Stimulated activated CD8-positive, alpha-beta memory T cell treated with anti-CD3 and anti-CD28 coated beads, Interleukin-7, amount 100 ng/mL, for 24 hours (primary cell): ENCODE measurements at places on chromosomes 11 and 22.

- DNase-seq = no peak
Observed at GRCh38 chr11:129375751-129376657, at the start of gene BARX2. Gene BARX2, plus strand, starts transcription at chr11:129375848. Its CDS starts 188 bp downstream, at chr11:129376036.

DNA sequence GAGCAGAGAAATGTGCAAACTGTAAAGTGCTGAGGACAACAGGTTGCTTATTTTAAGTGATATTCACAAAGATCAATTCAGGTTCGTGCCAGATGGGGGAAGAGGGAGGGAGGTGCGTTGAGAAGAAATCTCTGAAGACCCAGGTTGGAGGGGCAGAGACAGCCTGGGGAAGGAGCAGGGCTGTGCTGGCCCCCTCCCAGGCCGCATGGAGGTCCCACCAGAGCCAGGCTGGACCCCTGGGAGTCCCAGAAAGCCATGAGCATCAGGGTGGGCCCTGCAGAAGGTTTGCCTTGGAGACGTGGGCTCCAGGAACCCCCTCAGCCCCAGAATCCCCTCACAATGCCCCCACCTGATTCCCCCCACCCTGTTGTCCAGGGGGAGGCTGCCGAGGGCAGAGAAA, 47.4 kb downstream of the IGLL1 start:
- DNase-seq = no peak

DNA sequence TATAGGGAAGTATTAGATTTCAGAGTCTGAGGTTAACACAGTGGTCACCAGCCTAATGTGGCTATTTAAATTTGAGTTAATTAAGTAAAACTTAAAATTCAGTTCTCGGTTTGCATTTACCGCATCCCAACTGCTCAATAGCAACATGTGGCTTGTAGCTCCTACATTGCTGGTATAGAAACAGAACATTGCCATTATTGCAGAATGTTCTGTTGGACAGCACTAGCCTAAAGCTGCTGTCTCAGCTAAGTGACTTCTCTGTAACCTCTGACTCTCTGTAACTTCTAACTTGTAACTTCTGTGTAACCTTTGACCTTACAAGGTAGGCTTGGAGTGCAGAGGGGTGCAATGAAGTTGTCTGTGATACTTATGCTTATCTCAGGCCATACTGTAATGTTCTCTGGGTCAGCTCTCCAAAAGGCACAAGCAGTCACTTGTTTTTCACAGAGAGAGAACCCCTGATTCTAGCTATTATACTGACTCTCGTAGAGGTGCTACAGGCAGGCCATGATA, 78.7 kb downstream of the ZNRF3 start:
- no peak for DNase-seq

DNA sequence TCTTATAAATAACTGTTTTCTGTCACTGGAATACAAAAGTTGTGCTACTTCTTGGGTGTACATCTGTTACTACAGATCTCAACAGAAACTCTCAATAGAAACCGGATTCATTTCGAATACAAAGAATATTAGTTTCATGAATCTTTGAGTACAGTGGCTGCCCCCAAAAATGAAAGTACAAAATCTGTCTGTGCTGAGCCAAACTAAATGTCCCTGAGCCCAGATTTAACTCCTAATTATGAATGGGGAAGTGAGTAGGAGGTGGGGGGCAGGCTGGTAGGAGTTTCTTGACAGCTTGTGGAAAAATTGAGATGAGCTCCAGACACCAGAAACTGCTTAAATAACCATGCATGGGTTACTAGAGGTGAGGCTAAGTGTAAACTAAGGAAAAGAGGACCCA, 41.6 kb downstream of the PITPNB start:
- DNase-seq = no peak

DNA sequence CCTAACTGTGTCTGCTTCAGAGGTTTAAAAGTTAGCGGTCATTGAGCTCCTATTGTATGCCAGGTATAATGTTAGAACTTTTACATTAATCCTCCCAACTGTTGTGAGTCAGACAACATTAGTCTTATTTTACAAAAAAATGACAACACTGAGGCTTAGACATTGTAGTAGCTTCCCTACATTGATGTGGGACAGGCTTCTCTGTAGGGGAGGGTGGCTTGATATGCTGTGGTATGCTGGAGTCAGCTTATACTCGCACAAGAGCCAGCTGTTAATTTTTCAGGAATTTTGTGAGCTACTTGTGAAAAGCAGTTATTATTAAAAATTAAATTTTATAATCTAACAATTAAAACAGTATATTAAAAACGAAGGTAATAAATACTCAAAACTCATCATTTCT, 64.8 kb upstream of the NAV2 start:
- DNase-seq = no peak

DNA sequence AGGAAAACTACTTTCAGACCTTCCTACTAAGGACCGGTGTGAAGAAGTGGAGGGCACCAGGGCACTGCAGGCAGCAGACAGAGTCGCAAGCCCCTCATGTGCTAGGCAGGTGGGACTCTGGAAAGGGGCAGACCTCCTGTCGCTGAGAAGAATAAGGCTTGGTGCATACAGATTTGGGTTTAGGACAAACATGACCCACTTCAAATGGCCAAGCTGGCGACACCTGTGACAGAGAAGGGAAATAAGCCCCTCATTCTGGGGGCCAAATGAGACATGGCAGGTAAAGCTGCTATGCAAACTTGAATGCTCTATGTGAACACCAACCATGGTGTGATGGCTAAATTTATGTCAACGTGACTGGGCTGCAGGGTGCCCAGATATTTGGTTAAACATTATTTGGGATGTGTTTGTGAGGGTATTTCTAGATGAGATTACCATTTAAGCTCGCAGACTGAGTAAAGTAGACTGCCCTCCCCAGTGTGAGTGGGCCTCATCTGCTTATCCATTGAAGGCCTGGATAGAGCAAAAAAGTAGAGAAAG, 112.4 kb upstream of the PITPNB start:
- DNase-seq = no peak

DNA sequence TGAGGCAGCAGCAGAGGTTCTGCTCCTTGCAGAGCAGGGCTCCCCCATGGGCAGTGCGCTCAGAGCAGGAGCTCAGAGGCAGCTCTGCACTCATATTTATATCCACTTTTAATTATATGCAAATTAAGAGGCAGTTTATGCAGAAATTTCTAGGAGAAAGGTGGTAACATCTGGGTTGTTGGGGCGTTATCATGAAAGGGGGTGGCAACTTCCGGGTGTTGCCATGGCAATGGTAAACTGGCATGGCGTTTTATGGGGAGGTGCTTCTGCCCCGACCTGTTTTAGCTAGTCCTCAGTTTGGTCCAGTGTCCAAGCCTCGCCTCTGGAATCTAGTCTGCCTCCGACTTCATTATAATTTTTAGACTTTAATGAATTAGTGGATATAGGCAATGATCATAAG, 1191.7 kb downstream of the TBC1D22A start:
- no peak for DNase-seq

GRCh38 chr11:118120793-118121192, 31.8 kb downstream of the SCN4B start:
- no peak for DNase-seq

- DNase-seq = no peak
Observed at GRCh38 chr11:112216561-112217105, 9.6 kb upstream of the PTS start.

GRCh38 chr22:42860968-42861367, 3.9 kb upstream of the ARFGAP3 start:
- DNase-seq = no peak

DNA sequence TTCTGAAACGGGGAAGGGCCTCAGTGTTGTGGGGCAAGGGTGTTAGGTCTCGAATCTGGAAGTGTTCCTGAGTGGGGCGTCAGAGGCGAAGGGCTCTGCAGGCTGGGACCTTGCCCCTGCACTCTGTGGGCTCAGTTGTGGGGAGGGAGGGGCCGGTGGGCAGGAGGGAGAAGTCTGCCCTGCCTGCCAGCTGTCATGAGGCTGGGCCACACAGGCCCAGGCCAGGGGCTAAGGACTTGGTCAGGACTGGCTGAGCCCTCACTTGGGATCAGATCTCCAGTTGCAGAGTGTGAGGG, at the start of gene CRACR2B:
TSS of gene CRACR2B (plus strand) at position 23 of the 296 bp plus-strand sequence. CDS start 689 bp downstream, outside the sequence.
- DNase-seq = no peak

DNA sequence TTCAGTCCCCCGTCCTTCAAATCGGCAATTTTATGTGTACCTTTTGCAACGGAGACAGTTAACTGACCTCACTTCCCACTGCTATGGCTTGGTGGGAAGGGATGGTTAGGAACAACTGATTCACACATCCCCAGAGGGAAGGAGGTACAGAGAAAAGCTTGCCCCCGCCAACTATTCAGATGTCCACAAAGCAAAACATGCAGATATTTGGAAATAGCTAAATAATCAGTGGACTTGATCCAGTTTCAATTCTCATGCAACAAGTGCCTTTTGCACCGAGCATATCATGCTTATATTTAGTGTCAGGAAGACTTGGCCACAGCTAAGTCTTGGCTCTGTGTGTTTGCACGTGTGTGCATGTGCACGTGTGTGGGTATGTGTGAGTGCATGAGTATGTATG, 144.6 kb downstream of the SNX19 start:
- no peak for DNase-seq

- no peak for DNase-seq
Observed at GRCh38 chr11:17791144-17791543, 56.6 kb downstream of the KCNC1 start.

DNA sequence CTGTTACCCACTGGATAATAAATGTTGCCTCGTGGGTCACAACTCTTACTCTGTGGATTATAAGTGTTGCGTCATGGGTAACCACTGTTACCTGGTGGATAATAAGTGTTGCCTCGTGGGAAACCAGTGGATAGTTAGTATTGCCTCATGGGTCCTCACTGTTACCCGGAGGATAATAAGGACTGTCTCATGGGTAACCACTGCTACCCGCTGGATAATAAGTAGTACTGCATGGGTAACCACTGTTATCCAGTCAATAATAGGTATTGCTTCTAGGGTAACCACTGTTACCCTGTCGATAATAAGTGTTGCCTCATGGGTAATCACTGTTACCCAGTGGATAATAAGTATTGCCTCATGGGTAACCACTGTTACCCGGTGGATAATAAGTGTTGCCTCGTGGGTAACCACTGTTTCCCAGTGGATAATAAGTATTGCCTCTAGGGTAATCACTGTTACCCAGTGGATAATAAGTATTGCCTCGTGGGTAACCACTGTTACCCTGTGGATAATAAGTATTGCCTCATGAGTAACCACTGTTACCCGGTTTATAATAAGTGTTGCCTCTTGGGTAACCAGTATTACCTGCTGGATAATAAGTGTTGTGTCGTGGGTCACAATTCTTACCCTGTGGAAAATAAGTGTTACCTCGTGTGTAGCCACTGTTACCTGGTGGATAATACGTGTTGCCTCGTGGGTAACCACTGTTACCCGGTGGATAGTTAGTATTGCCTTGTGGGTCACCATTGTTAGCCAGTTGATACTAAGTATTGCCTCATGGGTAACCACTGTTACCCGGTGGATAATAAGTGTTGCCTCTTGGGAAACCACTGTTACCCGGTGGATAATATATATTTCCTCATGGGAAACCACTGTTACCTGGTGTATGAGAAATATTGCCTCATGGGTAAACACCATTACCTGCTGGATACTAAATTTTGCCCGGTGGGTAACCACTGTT, 15.7 kb upstream of the NXPE4 start:
- no peak for DNase-seq

DNA sequence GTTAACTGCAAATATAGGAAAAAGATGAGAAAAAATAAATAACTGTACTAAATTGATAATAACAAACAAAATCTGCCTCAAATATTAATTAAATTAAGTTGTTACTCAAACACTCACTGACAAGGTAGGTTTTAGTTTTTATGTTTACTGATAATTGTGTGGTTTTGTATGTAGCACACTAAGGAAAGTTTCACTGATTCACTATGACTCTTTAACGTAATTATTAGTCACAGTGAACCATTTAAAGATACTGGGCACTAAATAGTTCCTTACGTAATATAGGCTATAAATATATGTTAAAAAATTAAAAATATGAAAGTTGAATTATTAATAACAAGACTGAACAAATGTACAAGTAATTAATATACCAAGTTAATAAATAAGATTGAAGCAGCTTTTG, 2330.0 kb upstream of the RAG2 start:
- no peak for DNase-seq

DNA sequence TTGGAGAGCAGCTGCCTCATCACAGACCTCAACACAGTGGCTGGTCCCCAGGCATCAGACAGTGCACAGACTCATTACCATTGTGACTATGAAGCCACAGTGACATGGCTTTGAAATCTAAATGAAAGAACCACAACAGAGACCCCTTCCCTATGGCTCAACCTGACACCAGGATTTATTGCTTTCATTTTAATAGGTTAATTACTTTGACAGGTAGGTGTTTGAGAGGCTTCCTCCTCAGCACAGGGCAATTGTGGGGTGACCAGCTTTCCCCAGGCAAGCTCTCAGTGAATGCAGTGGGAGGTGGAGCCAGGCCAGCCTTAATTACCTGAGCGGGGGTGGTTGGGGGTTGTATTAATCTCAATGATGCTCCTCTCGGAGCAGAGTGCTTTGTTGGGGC, 102.3 kb downstream of the CHST1 start:
- no peak for DNase-seq

- no peak for DNase-seq
Observed at GRCh38 chr11:4851033-4851432, 2.0 kb upstream of the OR51S1 start.

DNA sequence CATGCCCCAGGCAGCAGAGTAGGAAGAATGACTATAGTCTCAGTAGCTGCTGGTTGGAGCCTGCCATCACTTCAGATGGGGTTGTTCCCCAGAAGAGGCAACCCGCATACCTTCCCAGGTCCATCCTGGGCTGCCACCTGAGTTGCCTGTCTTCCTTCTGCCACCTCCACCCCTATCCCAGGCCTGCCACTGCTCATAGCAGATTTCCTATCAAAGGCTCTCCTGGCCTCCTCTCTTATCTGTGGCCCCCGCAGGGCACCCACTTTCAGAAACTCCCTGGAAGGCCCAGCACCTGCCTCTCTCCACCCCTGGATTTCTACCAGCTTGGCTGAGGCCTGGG, 649 bp upstream of the NR1H3 start:
- no peak for DNase-seq

DNA sequence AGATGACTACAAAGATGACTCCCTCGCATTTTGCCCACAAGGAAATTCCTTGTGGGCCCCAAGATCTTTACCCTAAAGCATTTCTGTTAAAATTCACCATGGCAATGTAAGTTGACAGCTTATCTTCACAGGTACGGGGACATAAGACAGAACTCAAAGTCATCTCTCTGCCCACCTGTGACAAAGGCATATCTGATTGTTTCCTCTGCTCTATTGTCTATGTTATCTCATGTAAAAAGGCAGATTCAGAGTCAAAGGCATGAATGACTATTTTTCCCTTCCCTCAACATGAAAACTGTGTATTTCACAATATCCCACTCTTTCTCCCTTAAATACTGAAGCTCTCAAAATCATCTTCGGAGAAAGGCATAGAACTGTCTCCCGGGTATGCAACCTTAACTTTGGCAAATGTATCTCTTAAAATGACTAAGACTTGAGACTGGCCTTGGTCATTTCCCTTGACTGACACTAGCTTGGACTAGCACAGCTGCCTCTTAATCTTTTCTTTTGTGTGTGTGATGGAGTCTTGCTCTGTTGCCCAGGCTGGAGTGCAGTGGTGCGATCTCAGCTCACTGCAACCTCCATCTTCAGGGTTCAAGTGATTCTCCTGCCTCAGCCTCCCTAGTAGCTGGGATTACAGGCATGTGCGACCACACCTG, 103.2 kb downstream of the MICAL3 start:
- DNase-seq = no peak

- DNase-seq = no peak
Observed at GRCh38 chr11:60767388-60767811, 10.7 kb downstream of the MS4A15 start.

- no peak for DNase-seq
Observed at GRCh38 chr22:32312748-32313147, 44.9 kb upstream of the RFPL3 start.

GRCh38 chr11:114262681-114263512, 33.3 kb upstream of the NNMT start:
- DNase-seq = no peak
